CD4-positive, alpha-beta memory T cell (primary cell): ENCODE measurements at places on chromosomes 11 and 22. TPM values are rescaled to one million over a fixed set of nuclear protein-coding genes. Genes with fewer than 3 reads are reported as not detected.
A peak's percentile ranks its signal among the peaks of the same experiment; 100 is the strongest.

- no peak for DNase-seq
These were observed 40.7 kb downstream of the MYH9 start for GRCh38 chr22:36347094-36347493.

- no peak for DNase-seq
These were observed at the start of gene LRRC4C for GRCh38 chr11:41459465-41460401. LRRC4C (minus strand) TSS chr11:41459652.

- no peak for DNase-seq
These were observed 918 bp upstream of the CAPN5 start for GRCh38 chr11:77065878-77066228.

- DNase-seq, result no peak
These were observed 103.5 kb downstream of the USP35 start for GRCh38 chr11:78292109-78292803.

DNA sequence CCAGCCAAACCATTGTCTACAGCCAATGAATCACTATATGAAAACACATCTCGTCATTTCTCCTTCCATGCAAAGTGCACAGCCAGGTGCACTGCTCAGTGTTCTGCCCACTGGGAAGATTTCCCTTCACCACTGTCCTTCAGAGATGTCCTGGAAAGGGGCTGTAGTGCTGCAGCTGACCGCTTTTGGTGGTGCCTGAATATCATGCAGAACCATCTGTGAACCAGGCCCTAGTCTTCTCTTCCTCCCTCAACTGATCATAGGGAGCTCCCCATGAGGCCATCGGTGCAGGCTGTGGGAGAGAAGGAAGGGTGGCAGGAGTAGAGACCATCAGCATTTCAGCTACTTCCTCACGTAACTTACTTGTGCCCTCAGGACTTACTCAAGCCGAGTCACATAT is 70.2 kb downstream of the GAB4 start:
- DNase-seq, result no peak

DNA sequence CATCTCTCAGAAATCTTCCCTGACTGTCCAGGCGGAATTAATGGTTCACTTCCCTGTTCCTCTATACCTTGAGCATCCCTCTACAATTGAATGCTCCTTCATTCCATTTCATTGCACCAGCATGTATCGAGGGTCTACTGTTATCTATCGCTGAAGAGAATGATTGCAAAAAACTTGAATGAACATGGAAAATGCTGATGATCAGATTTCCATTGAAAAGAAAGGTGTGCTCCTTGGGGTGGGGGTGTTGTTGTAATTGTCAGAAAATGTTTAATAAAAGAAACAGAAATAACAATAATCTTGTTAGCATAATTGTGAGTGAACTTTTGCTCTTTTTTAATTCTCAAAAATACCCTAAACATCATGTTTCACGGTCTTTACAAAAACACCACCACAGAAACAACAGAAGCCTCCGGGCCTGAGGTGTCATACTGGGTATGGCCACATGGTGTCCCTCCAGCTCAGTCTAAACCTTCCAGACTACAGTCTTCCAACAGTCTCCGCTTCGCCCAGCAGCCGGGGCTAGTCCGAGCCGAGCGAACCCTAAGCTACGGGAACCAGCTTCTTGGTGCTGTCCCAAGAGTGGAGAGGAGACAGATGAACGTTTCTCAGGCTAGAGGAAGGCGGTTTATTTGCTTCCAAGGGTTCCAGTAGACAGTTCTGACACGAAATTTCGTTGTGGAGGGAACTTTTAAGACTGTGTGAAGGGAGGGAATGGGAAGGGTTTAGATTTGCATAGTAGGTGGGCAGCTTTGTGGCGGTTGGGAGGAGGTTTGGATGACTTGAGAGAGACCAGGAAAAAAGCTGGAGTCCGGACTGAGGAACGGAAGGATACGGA is 75.8 kb upstream of the ZBED5 start:
- DNase-seq, result peak; percentile 74

DNA sequence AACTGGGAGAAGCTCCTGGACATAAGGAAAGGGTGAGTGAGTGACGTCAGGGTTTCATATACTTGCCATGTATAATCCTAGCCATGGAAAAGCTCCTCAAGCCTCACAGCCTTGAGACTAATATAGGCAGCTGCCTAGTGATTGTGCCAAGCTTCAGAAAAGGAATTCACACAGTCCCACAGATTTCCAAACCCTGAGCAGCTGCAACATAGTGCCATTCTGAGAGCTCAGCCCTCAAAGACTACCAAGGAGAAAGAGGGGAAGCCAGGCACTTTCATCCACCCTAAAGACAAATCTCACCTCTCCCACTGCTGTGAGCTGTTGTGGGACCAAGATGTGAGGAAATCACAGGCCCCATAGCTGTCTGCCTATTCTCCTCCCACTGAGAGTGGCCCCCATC is 707.9 kb upstream of the ANO5 start:
- DNase-seq, result no peak

GRCh38 chr11:67435727-67436458 is 1.6 kb downstream of the PTPRCAP start:
- DNase-seq, result no peak

- DNase-seq, result no peak
These were observed 20.9 kb upstream of the CTR9 start for GRCh38 chr11:10730151-10730550.

GRCh38 chr11:80007616-80008015 is 566.8 kb upstream of the TENM4 start:
- DNase-seq, result no peak

- DNase-seq, result no peak
These were observed 9.4 kb downstream of the GSTP1 start for GRCh38 chr11:67592880-67593564.

GRCh38 chr11:20351136-20351535 is 12.4 kb upstream of the HTATIP2 start:
- no peak for DNase-seq

The CLCF1 gene
- 4.4 TPM for polyA plus RNA-seq

The ZBTB16 gene
- 9.0 TPM for polyA plus RNA-seq

The TECTA gene
- polyA plus RNA-seq, result not detected

The CRACR2B gene
- polyA plus RNA-seq, result not detected

The SGSM1 gene
- 0.08 TPM for polyA plus RNA-seq

The C11orf97 gene
- polyA plus RNA-seq, result not detected

The ST14 gene
- polyA plus RNA-seq, result 0.47 TPM
